ENCODE measurements at places on chromosomes 7 and 10.

GRCh38 chr7:99539213-99539811 lies 12.6 kb downstream of the FAM200A start:
- no peak for DNase-seq

- DNase-seq = no peak
Observed at GRCh38 chr7:114973147-114973546, 51.3 kb downstream of the MDFIC start.

DNA sequence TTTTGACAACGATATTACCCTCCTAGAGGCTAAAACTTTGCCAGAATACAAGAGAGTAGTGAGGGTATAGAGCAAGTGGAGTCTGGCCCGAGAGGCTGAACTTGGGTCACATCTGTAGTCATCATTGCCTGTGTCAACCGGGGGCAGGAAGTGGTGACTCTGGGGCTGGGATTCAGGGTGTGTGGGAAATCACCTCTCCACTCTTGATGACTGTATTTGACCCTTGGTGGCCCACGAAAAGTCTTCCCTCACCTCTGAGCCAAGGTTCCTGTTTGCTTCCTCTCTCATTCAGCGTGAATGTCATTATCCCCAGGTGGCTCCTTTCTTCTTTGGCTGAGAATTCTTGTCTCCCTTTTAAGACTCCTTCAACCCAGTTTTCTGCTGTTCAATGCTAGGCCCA lies 240.4 kb downstream of the ABCA13 start:
- DNase-seq = no peak

- DNase-seq = no peak
Observed at GRCh38 chr10:87696922-87697745, 37.5 kb downstream of the PAPSS2 start.

GRCh38 chr10:132027423-132027983 lies 38.2 kb upstream of the JAKMIP3 start:
- no peak for DNase-seq

GRCh38 chr7:90758933-90759562 lies 162.9 kb downstream of the CDK14 start:
- DNase-seq = no peak

DNA sequence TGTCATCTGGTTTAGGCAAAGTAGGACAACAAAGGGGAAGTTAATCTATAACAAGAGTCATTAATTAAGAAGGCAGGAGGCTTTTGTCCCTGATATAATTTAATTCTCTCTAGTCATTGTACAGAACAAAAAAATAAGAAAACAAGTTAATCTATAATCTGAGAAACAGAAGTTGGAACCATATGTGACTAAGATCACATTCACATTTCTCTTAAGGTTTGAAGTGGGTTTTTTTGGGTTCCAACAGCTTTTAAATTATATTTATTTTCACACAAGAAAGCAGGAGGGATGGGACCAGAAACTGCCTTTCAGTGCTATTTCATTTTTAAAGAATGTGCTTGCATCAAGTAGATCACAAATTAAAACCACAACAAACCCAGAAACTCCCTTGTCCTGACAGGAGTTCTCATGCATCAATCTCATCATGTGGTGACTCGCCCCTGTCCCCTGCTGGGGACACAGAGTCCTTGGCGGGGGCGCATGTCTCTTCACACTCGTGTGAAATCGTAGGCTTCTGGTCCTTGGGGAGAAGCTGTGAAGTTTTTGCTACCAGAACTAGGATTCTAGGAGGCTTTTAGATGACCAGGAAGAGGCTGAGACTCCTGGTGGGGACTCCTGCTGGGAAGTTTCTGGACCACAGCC lies 10.1 kb upstream of the OPN4 start:
- DNase-seq = no peak

DNA sequence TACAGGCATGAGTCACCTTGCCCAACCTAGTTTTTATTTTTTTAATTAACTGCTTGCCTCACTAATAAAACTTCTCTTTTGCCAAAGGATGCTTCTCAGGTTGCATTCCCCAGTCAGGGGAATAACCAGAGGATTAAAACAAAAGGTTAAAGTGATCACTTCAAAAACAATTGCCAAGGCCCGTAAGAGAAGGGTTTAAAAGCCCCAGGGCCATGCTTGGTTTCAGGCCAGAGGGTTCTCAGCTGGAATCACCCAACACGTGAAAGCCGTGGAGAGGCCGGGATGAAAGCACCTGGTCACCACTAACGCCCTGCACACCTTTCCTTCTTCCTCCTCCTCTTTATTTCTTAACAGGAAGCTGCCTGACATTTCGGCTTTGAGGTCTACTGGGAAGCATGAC lies 587.5 kb downstream of the PTPRN2 start:
- no peak for DNase-seq

- DNase-seq = no peak
Observed at GRCh38 chr10:66860376-66860945, 65.4 kb upstream of the LRRTM3 start.

DNA sequence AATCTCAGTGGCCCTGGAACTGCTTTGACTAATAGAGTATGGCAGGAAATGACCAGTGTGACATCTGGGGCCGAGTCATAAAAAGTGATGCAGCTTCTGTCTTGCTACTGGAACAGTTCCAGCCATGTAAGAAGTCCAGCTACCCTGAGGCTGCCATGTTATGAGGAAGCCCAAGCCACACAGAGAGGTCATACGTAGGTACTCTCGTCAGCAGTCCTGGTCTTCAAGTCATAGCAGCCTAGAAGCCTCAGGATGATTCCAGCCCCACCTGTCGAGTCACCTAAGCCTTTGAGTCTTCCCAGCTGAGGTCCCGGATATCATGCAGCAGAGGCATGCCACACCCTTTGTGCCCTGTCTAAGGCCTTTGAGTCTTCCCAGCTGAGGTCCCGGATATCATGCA lies 92.1 kb downstream of the PPP1R3C start:
- no peak for DNase-seq

DNA sequence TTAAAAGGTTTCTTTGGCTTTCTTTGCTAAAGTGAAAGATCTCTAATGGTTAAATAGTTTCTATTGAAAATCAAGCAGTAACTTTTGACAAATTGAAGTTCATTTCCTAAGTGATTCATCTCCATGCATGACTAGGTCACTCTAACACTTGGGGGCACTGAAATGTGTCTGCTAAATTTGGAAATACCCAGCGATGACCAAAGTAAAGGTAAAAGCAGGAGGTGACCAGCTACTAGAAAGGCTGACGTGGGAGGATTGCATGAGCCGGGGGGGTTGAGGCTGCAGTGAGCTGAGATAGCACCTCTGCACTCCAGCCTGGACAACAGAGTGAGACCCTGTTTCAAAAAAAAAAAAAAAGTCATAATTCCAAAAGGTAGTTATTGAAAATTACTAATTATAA lies 111.8 kb upstream of the GPR141 start:
- no peak for DNase-seq

DNA sequence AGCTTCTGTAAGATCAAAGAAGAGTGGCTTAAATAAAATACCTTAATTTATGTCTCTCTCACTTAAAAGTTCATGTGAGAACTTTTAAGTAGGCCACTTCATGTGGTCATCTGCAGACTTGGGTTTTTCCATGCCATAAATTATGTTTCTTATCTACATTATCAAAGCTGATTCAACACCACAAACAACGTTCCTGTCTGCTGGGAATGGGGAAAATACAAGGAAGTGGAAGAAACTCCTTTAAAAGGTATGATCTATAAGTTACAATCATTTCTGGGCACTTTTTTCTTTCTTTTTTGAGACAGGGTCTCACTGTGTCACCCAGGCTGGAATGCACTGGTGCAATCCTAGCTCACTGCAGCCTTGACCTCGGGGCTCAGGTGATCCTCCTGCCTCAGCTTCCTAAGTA lies 16.9 kb upstream of the OTUD1 start:
- DNase-seq = no peak

GRCh38 chr7:101410743-101411507 lies 48.2 kb downstream of the COL26A1 start:
- no peak for DNase-seq

GRCh38 chr7:121406944-121407343 lies 10.8 kb upstream of the FAM3C start:
- no peak for DNase-seq

DNA sequence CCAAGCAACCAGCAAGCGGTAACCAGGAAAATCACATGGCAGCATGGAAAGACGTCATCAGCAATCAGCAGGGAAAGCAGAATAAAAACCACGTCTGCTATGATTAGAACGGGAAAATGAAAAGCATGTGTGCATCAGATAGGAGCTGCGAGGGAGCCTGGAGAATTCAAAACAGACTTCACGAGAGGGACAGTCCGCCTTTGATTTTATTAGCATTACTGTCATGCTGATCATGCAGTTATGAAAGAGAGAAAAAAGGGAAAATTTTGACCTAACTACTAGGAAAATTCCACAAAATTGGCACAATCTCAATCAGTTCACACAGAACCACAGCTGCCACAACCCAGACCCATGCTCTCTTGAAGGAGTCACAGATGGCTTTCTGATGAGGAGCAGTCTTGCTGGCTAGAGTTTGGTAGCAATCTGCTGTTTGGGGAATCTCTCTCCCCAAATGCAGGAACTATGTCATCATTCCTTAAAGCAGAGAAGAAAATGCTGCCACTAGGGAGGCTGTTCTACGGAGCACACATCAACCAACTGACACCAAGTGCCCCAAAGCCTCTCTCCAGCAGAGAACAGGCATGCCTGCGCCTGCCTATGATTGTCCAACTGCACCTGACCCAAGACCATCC lies 295.9 kb downstream of the TNS3 start:
- DNase-seq = no peak

- no peak for DNase-seq
Observed at GRCh38 chr7:23968791-23969190, 258.8 kb downstream of the STK31 start.

DNA sequence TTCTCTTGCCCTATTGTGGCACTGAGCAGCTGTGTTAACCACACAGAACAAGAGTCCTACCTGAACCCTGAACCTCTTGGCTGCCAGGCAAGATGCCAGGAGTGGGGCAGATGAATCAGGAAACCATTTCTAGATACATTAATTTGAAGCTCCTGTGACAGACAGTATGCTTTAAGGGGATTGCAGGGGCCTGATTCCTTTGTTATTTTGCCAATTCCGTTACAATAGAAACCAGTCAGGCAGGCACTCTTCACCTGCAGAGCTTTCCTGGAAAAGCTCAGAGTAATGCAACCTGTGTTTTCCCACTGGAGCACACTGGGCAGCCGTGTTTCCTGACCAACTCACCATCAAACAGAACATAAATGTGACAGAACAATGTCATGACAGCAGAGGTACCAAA lies 233.1 kb downstream of the BMPER start:
- no peak for DNase-seq

DNA sequence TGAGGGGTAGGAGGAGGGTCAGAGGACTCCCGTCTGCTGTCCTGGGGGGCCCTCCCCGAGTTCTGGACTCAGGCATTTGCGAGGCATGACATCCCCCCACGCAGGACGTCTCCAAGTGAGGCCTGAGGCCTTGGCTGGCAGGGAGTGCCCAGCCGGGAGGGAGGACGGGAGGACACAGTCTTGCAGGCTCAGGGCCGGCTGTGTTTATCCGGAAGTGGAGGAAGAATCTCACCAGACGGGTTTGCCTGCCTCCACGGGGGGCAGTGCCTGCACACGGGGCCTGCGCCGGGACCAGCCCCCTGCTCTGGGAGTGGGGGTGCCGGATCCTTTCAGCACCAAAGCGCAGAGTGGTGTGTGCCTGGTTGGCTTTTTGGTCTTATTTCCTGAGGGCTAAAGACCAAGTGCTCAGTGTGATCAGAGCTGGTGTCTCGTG lies 10.9 kb downstream of the PWWP2B start:
- no peak for DNase-seq

GRCh38 chr10:7797582-7797981 lies 9.6 kb downstream of the ATP5F1C start:
- DNase-seq = no peak

DNA sequence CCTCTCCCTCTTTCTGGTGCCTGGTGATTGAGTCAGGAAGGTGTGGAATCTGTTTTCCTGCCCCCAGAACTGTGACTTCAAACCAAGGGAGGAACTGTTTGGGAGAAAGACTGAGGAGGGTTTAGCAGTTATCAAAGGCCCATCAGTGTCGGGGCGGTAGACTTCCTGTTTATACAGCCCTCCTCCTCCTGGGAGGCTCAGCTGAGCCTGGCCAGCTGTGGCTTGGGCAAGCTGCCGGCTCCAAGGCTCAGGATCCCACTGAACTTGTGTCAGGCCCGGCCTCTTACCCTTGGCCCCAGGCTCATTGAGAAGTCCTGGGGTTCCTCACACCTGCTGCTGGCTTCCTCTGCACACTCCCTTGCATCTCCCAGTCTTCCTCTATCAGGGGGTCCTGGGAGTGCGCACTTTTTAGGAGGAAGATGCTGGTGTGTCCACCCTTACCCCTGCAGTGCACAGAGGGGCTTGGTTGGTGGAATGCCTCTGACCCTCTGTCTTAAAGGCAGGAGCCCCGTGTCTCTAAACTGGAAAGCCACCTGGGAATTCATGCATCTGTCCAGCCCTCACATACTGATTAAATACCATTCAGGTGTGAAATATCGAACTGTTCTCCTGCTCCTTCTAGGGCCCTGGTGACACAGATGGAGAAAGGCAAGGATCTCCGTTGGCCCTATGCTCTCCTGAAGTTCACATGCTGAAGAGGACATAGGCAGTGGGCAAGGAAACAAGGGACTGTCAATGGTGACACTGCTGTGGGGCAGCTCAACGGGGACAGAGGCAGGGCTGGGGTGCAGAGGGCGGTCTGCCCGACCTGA lies 32.4 kb downstream of the CXCL12 start:
- no peak for DNase-seq

DNA sequence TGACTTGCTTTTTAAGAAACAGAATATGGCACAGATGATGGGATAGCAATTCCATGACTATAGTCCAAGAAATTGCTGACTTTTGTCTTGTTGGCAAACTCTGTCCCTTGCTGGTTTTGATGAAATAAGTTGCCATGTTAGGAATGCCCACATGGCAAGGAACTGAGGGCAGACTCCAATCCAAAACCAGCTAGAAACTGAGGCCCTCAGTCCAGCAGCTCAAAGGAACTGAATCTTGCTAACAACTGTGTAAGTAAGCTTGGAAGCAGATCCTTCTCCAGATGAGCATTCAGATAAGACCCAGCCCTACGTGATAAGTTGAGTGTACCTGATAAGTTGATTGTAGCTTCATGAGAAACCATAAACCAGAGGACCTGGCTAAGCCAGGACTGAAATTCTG lies 64.3 kb upstream of the BMPER start:
- no peak for DNase-seq

DNA sequence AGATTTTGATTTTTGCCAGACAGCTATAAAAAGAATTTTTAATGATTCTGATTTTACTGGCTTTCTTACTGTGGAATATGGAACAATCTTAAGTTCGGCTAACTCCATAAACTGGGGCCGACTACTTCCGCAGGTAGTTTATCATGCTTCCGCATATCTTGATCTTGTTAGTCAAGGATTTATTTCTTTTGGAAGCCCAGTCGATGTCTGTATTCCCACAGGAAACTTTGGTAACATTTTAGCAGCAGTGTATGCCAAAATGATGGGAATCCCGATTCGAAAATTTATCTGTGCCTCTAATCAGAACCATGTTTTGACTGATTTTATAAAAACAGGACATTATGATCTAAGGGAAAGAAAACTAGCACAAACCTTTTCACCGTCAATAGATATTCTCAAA lies 8.1 kb downstream of the THNSL1 start:
- DNase-seq = no peak

DNA sequence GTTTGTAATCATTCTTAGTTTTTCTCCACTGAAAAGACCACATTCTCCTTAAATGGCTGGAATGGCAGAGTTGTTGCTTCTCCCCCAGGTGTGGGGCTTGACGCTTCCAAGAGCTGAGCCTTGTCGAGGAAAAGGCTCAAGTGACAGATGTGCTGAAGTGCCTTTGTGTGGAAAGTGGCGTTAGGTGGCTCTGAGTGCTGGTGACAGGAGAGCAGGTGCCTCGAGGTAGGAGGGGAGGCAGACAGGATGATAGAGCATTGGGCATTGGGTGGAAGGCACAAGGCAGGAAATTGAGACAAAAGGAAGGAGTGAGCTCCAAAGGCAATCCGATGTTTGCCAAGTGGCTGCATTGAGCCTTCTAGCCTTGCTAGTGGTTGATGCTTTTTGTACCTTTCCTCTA lies 6.7 kb downstream of the KIAA1217 start:
- no peak for DNase-seq

Data from esophagus squamous epithelium (tissue), 5 donors.